ENCODE measurements at places on chromosomes 12 and 14. TPM values are rescaled to one million over a fixed set of nuclear protein-coding genes. Genes with fewer than 3 reads are reported as not detected.

The PPP2R5E gene
- total RNA-seq, result 25.6 TPM

The RNASE7 gene
- not detected for total RNA-seq

The DHH gene
- 0.36 TPM for total RNA-seq

The NGB gene
- not detected for total RNA-seq

The MYF6 gene
- total RNA-seq, result not detected

The KRT83 gene
- not detected for total RNA-seq

The FAM181A gene
- not detected for total RNA-seq

The FOXN4 gene
- not detected for total RNA-seq

The OTOGL gene
- total RNA-seq, result not detected

The CD163L1 gene
- 34.4 TPM for total RNA-seq

The CTSG gene
- not detected for total RNA-seq

The TAS2R8 gene
- not detected for total RNA-seq

The HOXC9 gene
- total RNA-seq, result not detected

The AHNAK2 gene
- under 0.01 TPM for total RNA-seq

The TTC5 gene
- 28.0 TPM for total RNA-seq

The OR6C2 gene
- not detected for total RNA-seq

The MMP19 gene
- total RNA-seq, result not detected

The SLC7A8 gene
- not detected for total RNA-seq

The KRT76 gene
- not detected for total RNA-seq

The SCNN1A gene
- not detected for total RNA-seq

The CCDC38 gene
- total RNA-seq, result not detected

The JDP2 gene
- 8.4 TPM for total RNA-seq

The VRTN gene
- total RNA-seq, result not detected

The ZC2HC1C gene
- 2.9 TPM for total RNA-seq

The CMA1 gene
- total RNA-seq, result not detected

The RERG gene
- total RNA-seq, result not detected

The VDR gene
- total RNA-seq, result not detected

The TEX22 gene
- total RNA-seq, result 0.67 TPM

The ALX1 gene
- total RNA-seq, result not detected

The FGF6 gene
- not detected for total RNA-seq

The SLC25A47 gene
- total RNA-seq, result not detected

The PROX2 gene
- 2.3 TPM for total RNA-seq

The HOXC4 gene
- total RNA-seq, result 9.7 TPM

The APAF1 gene
- 63.3 TPM for total RNA-seq

The AQP6 gene
- total RNA-seq, result 0.79 TPM

The MAP1LC3B2 gene
- total RNA-seq, result 0.71 TPM

The DBX2 gene
- not detected for total RNA-seq

The ADAM21 gene
- not detected for total RNA-seq

The NTF3 gene
- total RNA-seq, result not detected

The SMIM41 gene
- total RNA-seq, result 0.75 TPM

The OAS1 gene
- total RNA-seq, result 23.6 TPM

The HOXC12 gene
- not detected for total RNA-seq

The ADAMTS20 gene
- not detected for total RNA-seq

The AKAP5 gene
- total RNA-seq, result 0.56 TPM

The CNTN1 gene
- not detected for total RNA-seq

The SELPLG gene
- 0.97 TPM for total RNA-seq

The GPR84 gene
- total RNA-seq, result 0.29 TPM

The E2F7 gene
- 0.83 TPM for total RNA-seq

The PAPLN gene
- 18.0 TPM for total RNA-seq

The PRH2 gene
- total RNA-seq, result not detected

The GPR135 gene
- total RNA-seq, result 13.1 TPM

The EGLN3 gene
- not detected for total RNA-seq

The PLEKHD1 gene
- 0.41 TPM for total RNA-seq

The FLVCR2 gene
- total RNA-seq, result not detected

The DTX1 gene
- 481 TPM for total RNA-seq

The MMP17 gene
- not detected for total RNA-seq

The ARHGAP9 gene
- total RNA-seq, result 6.7 TPM

The CBLN3 gene
- total RNA-seq, result 1.1 TPM

Data from Karpas-422 (cell line).